AML-193 (cell line): ENCODE measurements at places on chromosomes 13 and 19.

DNA sequence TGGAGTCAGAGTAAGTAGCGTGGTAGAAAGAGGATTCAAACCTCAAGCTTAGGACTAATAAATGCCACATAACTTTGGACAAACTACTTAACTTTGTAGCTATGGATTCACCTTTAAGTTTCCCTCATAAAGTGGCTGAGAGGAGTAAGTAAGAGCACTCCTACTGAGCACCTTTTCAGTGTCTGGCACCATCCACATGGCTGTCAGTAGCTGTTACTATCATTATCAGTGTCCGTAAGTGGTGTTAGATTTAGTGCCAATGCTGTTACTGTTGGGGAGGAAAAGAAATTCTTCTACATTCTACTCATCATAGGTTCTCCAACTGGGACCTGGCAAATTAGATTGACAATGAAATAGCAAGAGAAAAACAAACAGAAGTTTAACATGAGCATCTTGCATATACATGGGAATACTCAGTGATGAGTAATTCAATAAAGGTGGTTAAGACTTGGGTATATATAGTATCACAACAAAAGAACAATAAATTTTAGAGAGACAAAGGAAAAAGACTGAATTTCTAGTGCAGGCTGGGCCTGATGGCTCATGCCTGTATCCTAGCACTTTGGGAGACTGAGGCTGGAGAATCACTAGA, 165.6 kb upstream of the NBEA start:
- DNase-seq = no peak

DNA sequence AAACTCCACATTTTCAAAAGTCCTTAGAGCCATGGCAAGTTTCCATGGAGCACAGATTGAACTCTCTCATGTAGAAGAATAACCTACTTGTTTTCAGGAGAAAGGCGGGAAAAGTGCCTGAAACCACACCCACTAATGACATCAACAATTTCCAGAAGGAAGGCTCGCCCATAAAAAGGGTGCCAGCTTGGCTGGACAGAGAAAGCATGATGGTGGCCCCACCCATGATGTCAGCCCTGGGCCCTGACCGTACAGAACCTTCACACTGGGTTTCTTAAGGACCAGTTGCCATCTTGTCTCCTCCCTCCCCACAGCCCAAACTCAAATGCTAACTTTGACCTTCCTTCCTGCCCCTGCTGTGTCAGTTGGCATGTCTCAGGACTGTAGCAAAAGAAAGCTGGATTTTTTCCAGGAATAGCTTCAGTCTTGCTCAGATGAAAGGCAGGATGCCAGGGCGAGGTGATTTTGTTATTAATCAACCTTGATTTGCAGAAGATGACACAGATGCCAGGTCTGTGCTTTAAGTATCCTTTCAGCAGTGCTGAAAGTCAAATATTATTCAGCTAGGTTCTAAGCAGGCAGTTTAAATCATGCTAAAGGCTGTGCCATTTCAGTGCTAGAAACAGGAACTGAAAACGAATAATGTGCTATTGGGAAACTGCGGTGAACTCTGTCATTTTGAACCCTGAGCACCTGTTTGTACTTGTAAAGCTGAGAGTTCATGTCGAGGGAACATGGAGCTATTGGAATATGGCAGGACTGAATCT, 89.5 kb upstream of the RFC3 start:
- DNase-seq = peak; percentile 88

DNA sequence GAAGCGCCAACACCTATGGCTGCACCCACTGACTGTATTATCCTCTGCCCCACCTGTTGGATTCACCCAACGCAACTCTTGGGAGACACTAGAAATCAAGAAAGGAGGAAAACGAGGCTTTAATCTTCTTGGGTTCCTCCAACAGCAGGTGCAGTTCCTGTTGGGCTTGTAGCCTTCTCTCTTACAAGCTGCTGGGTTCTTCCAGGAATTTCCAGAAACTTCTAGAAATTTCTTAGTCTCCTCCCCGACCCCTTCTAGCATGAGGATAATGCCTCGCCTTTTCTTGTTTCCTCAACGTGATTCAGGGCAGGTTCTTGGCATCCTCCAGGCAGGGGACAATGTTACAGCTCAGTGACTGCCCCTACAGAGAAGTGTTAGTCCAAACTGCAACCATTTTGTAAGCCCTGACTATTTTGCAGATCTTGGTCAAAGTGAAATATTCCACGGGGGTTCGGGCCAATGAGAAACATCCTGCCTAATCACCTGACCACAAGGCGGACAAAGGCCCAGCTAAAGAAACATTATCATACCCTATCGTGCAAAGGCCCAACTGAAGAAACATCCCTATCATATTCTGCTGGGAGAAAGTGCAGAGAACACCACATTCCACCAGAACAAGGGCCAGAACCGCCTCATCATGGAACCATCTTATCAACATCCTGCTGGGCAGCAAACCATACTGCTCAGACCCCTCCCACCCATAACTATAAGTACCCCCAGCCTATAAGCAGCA, 614 bp upstream of the PNMA8A start:
- DNase-seq = no peak

DNA sequence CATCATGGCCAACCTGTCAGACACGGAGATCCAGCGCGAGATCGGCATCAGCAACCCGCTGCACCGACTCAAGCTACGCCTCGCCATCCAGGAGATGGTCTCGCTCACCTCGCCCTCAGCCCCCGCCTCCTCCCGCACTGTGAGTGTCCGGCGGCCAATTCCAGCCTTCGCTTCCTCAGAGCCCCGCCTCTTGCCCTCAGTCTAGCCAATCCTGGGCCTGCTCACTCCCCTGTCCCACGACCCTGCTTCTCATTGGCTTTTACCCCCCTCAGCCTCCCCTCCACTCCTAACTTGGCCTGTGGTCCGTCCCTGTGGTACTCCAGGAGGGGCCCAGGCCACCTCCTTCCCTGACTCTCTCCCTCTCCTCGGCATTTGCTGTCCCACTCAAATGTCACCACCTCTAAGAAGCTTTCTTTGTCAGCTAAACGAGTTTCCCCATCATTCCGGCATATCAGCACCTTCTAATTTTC, 12.3 kb downstream of the HRC start:
- no peak for DNase-seq

DNA sequence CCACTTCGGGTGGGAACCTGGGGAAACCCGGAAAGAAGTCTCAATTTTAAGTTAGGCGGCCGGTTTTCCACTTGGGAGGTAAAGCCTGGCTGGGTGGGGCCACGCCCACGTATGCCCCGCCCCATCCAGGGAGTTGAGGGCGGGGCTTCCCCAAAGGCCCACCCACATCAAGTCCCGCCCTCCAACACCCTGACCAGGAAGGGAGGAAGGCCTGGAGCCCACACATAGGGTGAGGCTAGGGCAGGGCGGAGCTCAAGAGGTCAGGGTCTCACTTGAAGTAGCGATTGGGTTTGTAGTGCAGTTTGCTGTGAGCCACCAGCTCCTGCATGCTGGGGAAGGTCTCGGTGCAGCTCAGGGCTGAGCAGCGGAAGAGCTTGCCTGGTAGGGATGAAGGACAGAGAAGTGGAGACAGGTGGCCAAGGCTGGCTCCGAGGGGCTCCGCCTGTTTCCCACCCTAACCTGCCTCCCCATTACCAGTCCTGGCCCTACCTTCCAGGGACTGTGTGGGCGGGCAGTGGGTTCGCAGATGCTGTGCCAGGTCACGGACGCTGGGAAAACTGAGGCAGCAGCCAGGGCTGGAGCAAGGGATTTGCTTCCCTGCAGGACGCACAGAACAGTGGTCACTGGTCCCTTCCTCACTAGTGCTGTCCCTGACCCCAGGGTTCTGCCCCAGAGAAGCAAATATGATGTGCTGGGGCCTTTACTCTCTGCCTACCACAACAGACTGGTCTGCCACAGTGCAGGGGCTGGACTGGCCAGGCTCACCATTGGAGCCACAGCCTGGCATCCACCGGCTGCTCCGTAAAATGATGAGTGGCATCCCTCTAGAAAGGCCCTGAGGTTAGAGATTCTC, 1.6 kb downstream of the ZNF414 start:
- no peak for DNase-seq

GRCh38 chr19:36771261-36772231, 1.1 kb downstream of the ZNF850 start:
- DNase-seq = peak; percentile 65

- DNase-seq = no peak
Measured at GRCh38 chr19:46785980-46786235, 2.5 kb downstream of the SLC1A5 start.

- no peak for DNase-seq
Measured at GRCh38 chr13:39297023-39297422, 258.8 kb downstream of the NHLRC3 start.

- DNase-seq = no peak
Measured at GRCh38 chr13:112709825-112710783, 20.3 kb downstream of the ATP11A start.

GRCh38 chr13:102872131-102872530, 26.3 kb downstream of the ERCC5 start:
- no peak for DNase-seq

DNA sequence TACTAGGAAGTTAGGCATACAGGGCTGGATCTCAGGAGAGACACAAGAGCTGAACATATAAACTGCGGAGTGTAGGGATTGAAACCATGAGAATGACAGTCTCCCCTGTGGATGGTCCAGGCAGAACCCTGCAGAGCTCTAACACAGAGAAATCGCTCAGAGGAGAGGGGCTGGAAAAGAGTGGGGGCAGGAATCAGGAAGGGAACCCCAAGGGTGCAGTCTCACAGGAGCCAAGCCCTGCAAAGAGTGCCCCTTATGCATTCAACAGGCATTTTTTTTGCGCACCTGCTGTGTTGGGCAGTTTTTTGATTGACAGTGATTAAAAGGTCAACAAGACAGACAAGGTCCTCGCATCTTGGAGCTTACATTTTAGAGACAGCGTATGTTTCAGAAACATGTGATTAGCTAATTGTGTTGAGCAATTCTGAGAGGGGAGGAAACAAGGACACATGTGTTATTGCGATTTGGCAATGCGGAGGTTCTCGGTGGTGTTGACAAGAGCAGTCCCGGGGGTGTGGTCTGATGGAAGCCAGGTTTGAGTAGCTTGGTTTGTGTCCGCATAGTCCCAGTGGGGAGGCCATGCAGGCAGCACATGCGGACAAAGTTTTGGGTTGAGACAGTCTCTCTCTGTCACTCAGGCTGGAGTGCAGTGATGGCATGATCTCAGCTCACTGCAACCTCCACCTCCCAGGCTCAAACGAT, 182.6 kb upstream of the IRS2 start:
- DNase-seq = peak; percentile 5

DNA sequence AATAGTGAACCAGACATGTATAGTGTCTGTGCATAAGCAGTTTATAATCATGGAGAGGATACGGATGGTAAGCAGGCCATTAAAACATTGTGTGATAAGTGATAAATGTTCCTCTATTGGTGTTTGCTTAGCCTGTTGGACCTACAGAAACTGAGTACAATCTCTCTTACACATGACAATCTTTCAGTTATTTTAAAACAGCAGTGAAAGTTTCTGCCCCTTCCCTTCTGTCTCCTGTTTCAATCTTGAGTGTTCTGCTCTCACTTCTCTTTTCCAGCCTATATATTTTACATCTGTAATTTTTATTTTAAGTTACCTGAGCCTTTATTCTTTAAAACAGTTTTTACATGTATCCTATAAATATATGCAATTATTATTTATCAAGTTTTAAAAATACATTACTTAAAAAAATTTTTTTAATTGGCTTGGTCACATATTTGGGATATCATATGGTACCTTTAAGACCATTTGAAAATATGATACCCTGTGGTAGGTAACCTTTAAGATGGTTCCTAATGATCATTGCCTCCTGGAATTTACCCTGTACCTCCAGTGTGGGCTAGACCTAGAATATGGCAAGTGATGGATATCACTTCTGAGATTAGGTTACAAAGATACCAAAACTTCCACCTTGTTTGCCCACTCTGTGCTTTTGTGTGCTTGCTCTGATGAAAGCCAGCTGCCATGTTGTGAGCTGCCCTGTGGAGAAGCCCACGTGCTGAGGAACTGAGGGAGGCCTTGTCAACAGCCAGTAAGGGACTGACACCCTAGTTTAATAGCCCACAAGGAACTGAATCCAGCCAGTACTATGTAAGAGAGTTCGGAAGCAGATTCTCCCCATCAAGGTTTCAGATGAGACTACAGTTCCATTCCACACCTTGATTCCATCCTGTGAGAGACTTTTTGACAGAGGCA, 99.3 kb downstream of the DHRS12 start:
- no peak for DNase-seq

GRCh38 chr19:42017040-42017439, 23.0 kb upstream of the ATP1A3 start:
- no peak for DNase-seq

DNA sequence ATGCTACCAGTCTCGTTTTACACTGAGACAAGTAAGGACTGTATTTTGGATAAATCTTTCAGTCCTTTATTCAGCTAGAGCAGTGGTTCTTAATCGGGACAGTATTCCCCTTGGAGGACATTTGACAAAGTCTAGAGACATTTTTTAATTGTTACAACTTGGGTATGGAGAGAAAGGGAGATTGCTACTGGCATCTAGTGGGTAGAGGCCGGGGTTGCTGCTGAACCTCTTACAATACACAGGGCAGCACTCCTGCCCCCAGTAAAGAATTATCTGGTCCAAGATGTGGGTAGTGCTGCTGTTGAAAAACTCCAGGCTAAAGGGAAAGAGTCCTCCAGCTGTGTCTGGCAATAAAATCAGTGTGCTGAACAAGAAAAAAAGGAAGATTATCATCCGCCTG, 334.8 kb downstream of the SLC7A1 start:
- no peak for DNase-seq

GRCh38 chr13:111401755-111402154, 81.3 kb downstream of the TEX29 start:
- no peak for DNase-seq

GRCh38 chr13:113537205-113537604, 46.7 kb upstream of the DCUN1D2 start:
- no peak for DNase-seq

GRCh38 chr19:40147338-40147692, 43.9 kb upstream of the MAP3K10 start:
- DNase-seq = no peak

DNA sequence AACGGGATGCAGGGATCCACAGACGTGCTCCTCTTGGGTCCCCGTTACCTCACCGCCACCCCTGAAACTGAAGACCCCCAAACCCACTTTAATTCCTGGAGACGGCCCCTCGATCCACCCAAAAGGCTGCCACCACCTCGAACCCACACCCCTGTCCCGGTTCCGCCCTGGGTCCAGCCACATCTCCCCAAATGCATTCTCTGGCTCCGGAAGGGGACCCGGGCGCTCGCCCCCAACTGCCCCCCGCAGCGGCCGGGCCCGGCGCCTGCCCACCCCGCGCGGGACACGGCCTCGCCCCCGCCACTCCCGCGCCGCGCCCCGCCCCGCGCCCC, 219 bp upstream of the FSTL3 start:
- DNase-seq = no peak
